Uterus (tissue), 4 donors: ENCODE measurements at places on chromosomes 6 and 20. TPM values are rescaled to one million over a fixed set of nuclear protein-coding genes. Genes with fewer than 3 reads are reported as not detected.

The PDYN gene
- total RNA-seq: not detected

The TTBK1 gene
- total RNA-seq: not detected

- H3K4me3 ChIP-seq: no peak overlapping the region
- no peaks in the 10 kb centered on the region for H3K36me3 ChIP-seq
- no peaks in the 10 kb centered on the region for H3K4me1 ChIP-seq
- no peak overlapping the region for H3K27ac ChIP-seq
- H3K27me3 ChIP-seq: no peaks in the 10 kb centered on the region
- no peak for DNase-seq
Measured at GRCh38 chr6:167505782-167506181, 180.9 kb downstream of the TTLL2 start.

The PACRG gene
- total RNA-seq: 6.2 TPM

DNA sequence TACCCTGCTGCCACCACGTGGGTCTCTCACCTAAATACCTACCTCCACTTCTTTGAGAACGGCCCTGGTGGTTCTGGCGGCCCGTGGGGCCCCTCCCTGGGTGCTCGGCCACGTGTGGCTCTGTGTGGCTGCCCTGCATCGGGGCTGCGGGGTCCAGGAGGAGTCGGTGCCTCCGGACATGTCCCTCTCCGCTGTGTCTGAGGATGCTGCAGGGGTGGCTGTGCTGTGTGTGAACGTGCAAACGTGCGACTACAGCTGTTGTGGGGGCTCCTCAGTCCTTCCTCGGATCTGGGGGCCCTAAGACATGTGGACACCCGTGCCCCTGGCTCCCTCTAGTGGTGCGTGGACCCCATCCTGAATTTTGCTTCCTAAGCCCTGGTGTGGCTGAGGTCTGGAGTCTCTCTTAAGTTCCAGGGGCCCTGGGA lies 691.8 kb downstream of the QKI start:
- no peaks in the 10 kb centered on the region for H3K4me1 ChIP-seq
- DNase-seq: no peak
- H3K36me3 ChIP-seq: no peaks in the 10 kb centered on the region
- no peaks in the 10 kb centered on the region for H3K27me3 ChIP-seq
- no peak overlapping the region for H3K27ac ChIP-seq

DNA sequence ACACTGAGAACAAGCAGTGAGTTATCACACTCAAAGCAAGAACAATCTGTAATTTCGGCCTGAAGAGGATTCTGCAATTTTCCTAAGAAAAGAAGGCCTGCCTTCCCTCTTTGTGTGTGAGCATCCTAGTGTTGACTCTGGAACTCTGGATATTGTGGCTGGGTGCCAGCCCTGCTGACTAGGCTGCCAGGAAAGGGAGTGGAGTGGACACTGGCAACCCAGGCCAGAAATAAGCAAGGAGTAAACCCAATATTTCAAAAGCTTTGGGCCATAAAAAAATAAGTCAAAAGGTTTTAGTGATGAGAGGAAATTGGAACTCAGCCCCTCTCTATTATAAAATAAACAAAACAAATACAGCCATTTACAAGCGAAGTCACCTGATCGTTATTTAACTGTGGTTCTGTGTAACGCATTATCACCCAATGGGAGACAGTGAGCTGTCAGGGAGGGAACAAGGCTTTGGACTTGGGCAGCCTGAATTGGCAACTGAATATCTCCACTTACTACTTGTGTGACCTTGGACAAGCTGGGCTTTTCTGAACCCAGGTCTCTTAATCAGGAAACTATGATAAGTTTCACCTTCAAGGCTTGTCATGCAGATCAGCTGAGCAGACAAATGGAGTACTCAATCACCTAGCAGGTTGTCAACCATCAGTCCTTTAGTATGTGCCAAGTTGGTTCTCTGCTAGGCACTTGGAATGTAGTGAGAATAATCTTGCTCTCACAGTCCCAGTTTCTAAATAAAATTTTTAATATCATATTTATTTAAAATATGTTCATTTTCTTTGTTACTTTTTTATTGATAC lies 196.2 kb downstream of the PAX1 start:
- H3K27me3 ChIP-seq: no peaks in the 10 kb centered on the region
- no peaks in the 10 kb centered on the region for H3K4me1 ChIP-seq
- no peaks in the 10 kb centered on the region for H3K36me3 ChIP-seq
- no peak overlapping the region for H3K4me3 ChIP-seq
- H3K27ac ChIP-seq: no peak overlapping the region

The NOX3 gene
- not detected for total RNA-seq

- H3K4me3 ChIP-seq: no peak overlapping the region
- H3K4me1 ChIP-seq: no peaks in the 10 kb centered on the region
- H3K27me3 ChIP-seq: no peaks in the 10 kb centered on the region
- no peak for DNase-seq
Measured at GRCh38 chr6:119129148-119129967, 50.9 kb upstream of the FAM184A start.

- no peaks in the 10 kb centered on the region for H3K36me3 ChIP-seq
- DNase-seq: no peak
- H3K4me1 ChIP-seq: no peaks in the 10 kb centered on the region
- H3K4me3 ChIP-seq: no peak overlapping the region
- no peak overlapping the region for H3K27ac ChIP-seq
Measured at GRCh38 chr6:168649209-168649608, 208.2 kb downstream of the SMOC2 start.

DNA sequence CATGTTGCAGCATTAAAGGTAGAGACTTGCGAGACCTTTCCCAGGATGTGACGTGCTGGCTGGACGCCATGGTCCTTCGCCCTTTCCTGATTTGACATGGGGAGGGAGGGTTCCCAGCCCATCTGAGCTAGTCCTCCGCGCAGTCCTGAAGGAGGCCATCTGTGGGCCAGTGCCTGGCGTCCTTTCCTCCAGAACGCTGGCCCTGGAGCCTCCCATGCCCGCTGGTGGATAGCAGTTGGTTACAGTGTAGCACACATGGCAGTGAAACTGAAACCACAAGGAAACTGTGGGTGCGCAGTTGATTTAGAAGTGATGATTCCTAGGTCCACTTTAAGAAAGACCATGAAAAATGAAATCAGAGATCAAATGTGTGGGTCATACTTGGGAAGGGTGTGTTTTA lies 193.7 kb downstream of the CDH4 start:
- no peak overlapping the region for H3K27ac ChIP-seq
- no peak for DNase-seq
- H3K4me1 ChIP-seq: no peaks in the 10 kb centered on the region
- no peaks in the 10 kb centered on the region for H3K27me3 ChIP-seq
- no peak overlapping the region for H3K4me3 ChIP-seq

GRCh38 chr20:59836767-59837166 lies 96.7 kb downstream of the SYCP2 start:
- no peak overlapping the region for H3K4me3 ChIP-seq
- no peaks in the 10 kb centered on the region for H3K36me3 ChIP-seq
- DNase-seq: no peak
- no peaks in the 10 kb centered on the region for H3K27me3 ChIP-seq
- peaks cover 3% of the 10 kb centered on the region for H3K4me1 ChIP-seq

The HAO1 gene
- total RNA-seq: not detected
